ENCODE measurements at places on chromosomes 5 and 9. TPM values are rescaled to one million over a fixed set of nuclear protein-coding genes. Genes with fewer than 3 reads are reported as not detected.

CCNO gene
- total RNA-seq = 2.2 TPM

PCDHGA3 gene
- total RNA-seq = 1.8 TPM

NINJ1 gene
- 46.6 TPM for total RNA-seq

GRCh38 chr9:98272083-98272482 lies 16.6 kb upstream of the TBC1D2 start:
- no peaks in the 10 kb centered on the region for H3K27me3 ChIP-seq
- no peaks in the 10 kb centered on the region for H3K36me3 ChIP-seq
- H3K4me3 ChIP-seq = no peak overlapping the region
- H3K27ac ChIP-seq = no peak overlapping the region

GRCh38 chr5:165525271-165525670 lies 2019.9 kb downstream of the MAT2B start:
- no peak overlapping the region for H3K27ac ChIP-seq
- no peak for DNase-seq
- H3K4me3 ChIP-seq = no peak overlapping the region
- no peaks in the 10 kb centered on the region for H3K4me1 ChIP-seq

DNA sequence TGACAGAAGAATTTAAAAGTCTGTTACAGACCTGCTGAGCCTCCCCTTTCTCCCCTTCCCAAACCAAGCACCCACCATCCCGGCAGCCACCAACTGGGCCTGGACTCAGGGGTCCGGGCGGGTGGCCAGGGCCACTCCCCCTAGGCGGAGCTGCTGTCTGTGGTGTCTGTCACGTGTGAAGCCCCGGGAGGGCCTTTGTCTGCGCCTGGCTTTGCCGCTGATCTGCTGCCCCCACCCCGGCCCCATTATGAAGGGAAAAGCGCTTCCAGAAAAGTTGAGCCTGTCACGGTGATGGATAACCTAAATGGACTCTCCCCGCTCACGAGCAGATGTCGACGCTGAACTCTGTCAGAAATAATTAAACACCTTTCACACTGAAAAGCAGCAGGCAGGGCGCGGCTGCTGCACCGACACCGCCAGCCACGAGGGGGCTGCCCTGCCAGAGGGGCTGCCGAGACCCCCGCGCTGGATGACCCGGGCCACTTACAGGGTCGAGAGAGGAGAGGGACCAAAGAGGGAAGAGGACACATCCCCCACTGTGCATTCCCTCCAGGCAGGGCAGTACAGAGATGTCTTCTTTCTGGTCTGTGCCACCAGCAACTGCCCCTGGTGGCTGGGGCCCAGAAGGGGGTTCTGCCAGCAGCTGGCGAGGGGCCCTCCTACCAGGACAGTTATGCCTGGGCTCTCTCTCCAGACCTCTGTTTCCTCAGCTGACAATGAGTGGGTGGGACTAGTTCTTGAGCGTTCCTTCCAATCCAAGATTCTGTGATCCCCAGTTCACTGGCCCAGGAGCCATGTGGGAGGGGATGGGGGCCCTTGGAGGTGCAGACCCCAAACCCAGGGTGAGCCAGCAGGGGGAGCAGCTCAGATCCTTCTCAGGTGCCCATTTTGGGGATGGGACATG lies 36.0 kb upstream of the BARHL1 start:
- H3K4me1 ChIP-seq = no peaks in the 10 kb centered on the region
- no peaks in the 10 kb centered on the region for H3K36me3 ChIP-seq
- DNase-seq = no peak
- H3K4me3 ChIP-seq = no peak overlapping the region
- H3K27me3 ChIP-seq = peaks cover 13% of the 10 kb centered on the region
